ENCODE measurements at places on chromosomes 2 and 18.

- DNase-seq = peak; percentile 79
Observed at GRCh38 chr2:190563109-190563508, 28.6 kb upstream of the NEMP2 start.

DNA sequence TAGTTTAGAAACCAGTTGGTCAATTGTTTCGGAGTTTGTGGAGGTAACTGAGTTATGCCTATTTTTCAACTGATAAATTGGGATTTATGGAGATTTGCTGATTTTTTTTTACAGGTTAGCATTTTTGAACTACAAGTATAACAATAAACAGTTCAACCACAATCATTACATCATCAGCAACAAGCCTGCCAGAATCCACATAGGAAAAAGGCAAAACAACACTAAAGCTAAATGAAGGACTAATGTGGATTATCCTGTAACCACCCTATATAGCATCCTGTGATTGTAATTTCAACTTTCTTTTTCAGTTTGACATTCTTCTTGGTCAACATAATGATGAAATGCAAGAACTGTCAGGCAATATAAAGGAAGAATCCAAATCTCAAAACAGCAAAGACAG is 76.5 kb downstream of the CCDC102B start:
- no peak for DNase-seq

DNA sequence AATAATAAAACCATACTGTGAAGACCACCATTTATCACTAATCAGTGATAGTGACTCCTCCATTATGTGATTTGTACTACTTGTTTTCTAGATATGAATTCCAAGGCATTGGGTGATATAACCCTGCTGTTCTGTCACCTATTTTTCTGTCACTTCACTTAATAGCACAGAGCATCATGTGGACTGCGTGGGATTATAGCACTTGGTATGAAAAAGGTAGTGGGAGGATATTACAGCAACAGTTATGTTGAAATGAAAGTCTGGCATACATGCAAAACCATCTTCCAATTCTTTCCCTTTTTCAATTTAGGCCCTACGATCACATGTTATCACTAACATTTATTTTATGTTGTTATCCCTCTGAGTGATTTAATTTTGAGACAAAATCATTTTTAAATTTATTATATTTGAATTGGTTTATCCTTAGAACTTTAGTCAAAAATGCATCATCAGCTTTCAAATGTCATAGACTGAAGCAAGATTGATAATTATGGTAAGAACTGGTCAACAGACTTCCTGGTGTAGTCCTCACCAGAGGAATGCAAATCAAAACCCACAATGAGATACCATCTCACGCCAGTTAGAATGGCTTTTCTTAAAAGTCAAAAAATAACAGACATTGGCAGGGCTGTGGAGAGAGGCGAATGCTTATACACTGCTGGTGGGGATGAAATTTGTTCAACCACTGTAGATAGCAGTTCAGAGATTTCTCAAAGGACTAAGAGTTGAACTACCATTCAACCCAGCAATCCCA is 242.6 kb downstream of the IKZF2 start:
- DNase-seq = no peak

DNA sequence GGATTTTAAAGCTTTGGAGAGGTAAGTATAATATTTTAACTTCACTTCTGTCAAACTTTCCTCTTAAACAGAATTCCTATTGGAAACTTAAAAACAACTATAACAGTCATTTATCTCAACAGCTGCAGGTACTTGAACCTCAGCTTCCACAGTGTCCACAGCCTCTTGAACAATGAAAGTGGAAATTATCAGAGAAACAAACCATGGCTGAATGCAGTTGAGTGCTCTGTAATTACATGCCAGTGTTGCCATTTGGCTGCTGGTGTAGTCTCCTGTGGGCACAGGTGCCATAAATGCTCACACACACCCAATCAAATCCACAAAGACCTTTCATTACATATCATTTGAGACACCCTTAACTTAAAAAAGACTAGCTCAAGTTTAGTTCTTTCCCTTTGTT is 125.1 kb downstream of the CPS1 start:
- DNase-seq = no peak

DNA sequence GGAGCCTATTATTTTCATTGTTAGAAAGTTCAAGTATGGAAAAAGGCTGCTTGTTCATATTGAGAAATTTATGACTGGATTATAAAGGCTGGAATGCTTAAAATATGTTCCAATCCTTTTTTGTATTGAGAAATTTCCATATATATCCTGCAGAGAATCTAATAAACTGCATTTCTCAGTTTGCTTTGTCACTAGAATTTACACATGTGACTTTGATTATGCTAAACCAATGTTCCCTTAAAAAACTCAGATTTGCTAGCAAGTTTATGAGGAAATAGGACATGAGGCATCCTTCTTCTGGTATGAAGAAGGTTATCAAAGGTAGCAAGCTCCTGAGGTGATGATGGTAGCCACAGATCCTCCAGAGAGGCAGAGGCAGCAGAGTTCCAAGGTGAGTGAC is 29.2 kb upstream of the DSEL start:
- DNase-seq = no peak

DNA sequence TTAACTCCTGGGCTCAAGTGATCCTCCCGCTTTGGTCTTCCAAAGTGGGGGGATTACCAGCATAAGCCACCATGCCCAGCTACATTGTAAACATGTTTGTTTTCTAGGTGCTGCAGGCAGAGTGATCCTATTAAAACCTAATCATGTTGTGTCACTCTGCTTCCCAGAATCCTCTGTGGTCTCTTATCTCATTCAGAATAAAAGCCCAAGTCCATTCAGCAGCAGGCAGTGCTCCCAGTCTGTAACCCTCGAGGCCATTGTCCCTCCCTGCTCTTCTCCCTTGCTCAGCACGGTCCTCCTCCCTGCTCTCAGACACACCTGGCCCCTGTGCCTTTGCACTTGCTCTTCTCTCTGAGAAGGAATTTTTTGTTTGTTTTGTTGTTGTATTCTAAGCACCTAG is 11.1 kb upstream of the CABYR start:
- no peak for DNase-seq

- DNase-seq = no peak
Observed at GRCh38 chr2:163775304-163775703, 39.5 kb upstream of the FIGN start.

DNA sequence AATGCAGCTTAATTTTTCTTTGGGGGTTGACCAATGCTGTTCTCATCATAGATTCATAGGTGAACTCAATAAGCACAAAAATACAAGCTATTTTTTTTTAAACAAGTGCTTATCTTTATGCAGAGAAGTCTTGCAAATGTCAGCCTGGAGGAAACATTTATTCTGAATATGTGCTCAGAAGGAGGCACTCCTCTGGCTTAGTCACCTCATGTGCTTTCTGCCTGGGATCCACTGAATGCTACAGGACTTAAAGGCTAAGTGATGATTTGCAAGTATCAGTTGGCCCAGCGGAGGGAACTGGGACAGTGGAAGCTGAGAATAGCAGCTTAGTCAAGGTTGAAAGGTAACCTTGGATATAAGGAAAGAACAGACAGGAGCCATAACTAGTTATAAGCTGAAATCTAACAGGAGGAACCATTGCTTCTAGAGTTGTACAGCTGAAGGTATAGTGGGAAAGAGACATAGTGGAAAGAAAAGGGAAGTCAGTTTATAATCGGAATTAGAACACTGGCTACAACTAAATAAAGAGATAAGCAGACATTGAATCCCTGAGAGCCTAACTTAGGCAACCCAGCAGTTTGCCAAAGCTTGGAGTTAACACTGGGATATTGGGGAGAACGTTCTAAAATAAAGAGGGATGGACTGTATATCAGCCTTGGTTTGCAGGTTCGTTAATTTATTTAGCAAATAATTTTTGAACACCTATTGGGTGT is 488.7 kb downstream of the SUCLG1 start:
- DNase-seq = no peak

- no peak for DNase-seq
Observed at GRCh38 chr2:186868344-186868743, 19.4 kb upstream of the ZSWIM2 start.

DNA sequence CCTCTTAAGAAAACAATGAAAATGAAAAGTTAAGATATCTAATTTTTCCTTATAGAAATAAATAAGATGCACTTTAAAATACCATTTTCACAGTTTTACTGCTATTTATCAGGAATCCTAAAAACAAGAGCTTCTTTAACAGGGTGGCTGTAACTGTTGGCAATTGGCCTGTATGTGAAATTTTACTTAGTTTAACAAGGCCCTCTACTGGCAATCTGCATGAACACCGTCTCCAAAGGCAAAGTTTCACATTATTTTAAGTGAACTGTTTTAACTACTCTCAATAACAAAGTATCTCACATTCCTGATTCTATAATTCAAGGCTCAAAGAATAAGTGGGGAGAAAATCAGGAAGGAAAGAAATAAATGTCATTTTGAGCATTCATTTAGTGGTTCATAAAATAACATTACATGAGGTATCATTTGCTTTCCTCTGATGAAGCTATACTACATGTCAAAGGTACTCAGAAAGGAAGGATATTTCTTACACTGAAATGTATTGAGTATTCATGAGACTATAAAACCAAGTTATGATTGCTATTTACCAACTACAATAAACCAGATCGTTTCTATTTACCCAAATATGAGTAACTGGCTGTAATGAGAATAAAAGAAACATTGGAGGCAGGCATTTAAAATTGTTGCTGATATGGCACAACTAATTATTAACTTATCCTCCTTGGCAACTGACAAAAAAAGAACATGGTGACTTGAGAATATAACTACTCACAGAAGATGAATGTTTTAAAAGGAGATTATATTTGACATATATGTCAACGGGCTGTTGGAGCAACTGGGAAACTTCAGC is 7.0 kb downstream of the NCKAP5 start:
- DNase-seq = no peak

DNA sequence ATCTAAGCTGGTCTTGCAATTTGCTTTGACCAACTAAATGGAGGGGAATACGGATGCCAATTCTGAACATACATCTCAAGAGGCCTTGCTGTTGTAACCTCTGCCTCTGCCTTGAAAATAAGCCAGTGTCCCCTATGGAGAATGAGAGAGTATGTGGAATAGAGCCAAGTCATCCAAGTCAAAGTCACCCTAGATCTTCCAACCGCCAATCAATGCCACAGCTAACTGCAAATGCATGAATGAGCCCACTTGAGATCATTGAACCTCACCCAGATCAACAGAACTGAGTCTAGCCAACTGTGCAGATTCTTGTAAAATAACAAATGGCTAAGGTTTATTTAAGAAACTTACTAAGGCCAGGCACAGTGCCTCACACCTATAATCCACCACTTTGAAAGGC is 139.8 kb upstream of the TANK start:
- DNase-seq = no peak

- DNase-seq = no peak
Observed at GRCh38 chr2:159792599-159792998, 5.4 kb downstream of the CD302 start.

GRCh38 chr2:180246268-180246667 is 239.2 kb upstream of the CWC22 start:
- no peak for DNase-seq

- DNase-seq = no peak
Observed at GRCh38 chr18:62445386-62445917, 77.4 kb upstream of the ZCCHC2 start.

DNA sequence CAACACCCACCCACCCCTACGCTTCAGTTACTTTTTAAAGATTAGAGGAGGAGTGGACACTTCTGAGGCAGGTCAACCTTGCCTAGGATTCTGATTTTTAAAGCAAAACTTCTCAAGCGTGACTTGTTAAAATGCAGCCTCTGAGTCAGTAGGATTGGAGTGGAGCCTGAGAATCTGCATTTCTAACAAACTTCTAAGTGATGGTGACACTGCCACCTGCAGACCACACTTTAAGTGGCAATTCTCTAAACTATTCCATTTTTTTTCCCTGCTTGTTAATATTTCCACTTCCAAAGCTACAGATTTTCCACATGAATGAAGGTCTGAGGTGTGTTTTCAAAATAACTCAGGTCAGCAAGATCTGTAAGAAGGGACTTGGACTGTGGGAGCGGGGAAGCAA is 171.1 kb upstream of the CCDC150 start:
- no peak for DNase-seq

GRCh38 chr2:47676261-47676926 is 106.6 kb upstream of the MSH6 start:
- DNase-seq = no peak

DNA sequence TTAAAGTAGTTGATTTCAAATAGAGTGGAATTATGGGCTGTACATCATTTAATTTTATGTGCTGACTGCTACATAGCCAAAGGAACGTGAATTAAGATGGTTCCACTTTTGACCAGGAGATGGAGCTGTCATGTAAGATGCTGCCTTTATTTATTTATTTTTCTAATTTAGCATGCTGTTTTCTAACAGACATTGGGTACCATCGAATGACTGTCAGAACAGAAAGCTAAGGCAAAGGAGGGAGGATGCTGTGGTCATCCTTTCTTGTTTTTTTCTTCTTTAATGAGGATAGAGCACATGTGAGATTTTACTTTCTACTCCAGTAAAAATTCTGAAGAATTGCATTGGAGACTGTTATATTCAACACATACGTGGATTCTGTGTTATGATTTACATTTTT is at the start of gene SCN2A:
SCN2A (plus strand) TSS at position 185 of the 400 bp plus-strand sequence. CDS start 56,410 bp downstream, outside the sequence.
- DNase-seq = no peak

GRCh38 chr2:114700440-114700839 is 258.0 kb downstream of the DPP10 start:
- DNase-seq = no peak

GRCh38 chr18:62998443-62998842 is 283.1 kb downstream of the PHLPP1 start:
- no peak for DNase-seq

- no peak for DNase-seq
Observed at GRCh38 chr2:5803547-5803946, 111.4 kb downstream of the SOX11 start.

DNA sequence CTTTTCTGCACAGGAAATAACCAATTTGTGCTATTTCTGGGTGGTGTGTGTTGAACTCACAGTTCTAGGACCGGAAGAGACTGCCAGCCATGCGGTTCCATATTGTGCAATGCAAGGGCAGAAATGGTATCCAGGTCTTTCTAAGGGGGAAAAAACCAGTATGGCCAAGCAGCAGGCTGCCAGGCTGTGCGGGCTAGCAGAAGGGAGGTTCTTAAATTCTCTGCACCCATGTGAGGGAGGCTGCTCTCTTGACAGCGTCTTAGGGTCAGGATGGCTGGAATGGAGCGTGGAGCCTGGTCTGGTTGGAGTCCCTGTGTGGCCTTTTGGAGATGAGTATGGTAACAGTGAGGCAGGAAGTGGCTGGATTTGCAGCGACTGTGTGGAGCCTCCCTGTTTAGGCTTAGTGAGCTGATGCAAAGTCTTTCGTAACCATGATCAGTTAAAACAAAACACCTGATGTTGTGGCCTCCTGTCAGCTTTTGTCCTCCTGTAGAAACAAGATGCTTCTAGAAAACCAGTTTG is 52.6 kb downstream of the NCK2 start:
- no peak for DNase-seq

GRCh38 chr2:201790989-201791388 is 10.3 kb upstream of the ALS2 start:
- DNase-seq = no peak

DNA sequence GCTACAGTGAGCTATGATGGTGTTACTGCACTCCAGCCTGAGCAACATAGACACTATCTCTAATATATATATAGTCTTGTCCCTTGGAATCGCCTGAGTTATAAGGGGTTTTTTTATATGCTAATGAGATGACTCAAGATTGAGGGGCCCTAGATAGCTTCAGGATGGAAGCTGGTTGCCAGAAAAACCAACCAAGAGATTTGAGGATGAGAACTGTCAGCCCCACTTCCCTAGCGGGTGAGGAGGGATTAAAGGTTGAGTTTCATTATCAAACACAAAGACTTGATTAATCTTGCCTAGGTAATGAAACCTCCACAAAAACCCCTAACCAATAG is 12.6 kb upstream of the GALM start:
- DNase-seq = no peak
